NCI-H187 (cell line): ENCODE measurements at places on chromosomes 11 and 22.

DNA sequence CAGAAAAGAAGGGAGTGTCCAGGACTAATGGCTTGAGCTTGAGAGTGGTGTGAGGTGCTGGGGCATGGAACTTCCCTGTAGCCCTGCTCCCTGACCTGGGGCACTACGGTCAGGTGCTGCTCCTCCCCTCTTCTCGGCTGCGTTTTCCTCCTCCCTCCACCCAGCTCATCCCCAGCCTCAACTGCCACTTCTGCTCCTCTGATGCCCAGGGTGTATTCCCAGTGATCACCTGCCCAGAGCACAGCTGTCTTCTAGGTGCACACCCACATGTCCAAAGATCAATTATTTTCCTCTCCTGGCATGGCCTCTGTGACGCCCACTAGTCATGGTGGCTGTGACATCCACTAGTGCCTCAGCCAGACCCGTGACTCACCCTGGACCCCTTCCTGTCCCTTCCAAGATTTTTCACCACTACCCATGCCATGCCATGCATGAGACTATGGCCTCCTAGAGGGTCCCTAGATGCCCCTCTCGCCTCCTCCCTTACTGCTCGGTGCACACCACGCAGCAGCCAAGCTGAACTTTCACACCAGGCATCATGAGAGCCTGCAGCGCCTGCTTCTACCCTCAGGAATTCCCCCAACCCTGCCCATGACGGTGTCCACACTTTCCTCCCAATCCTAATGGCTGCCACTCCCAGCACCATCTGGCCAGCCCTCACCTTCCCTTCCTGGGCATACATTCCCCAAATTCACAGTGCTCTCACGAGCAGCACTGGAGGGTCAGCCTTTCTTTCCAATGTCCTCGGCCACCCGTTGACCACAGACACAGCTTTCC, 1.9 kb downstream of the P2RX6 start:
- DNase-seq, result no peak

GRCh38 chr11:12712132-12712531, 37.9 kb downstream of the TEAD1 start:
- DNase-seq, result no peak

GRCh38 chr11:57568330-57568766, 876 bp upstream of the UBE2L6 start:
- DNase-seq, result peak; percentile 36

- DNase-seq, result no peak
Measured at GRCh38 chr11:130214861-130215530, 55.4 kb downstream of the ST14 start.

DNA sequence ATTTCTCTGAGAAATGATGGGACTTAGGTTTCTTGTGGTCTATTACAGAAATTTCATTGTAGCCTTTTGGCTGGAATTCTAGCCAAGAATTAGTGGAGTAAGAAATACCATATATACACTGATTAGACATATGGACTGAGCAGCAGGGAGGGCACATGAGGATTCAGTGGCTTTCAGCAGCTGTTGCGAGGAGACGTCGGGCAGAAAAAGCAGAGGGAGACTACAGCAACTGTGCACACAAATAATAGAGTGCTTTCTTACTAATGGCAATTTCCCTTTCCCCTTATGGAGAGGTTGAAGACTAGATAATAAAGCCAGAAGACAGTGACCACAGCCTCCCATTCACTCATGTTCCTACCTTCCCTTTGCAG, 35.4 kb upstream of the CCDC34 start:
- no peak for DNase-seq

DNA sequence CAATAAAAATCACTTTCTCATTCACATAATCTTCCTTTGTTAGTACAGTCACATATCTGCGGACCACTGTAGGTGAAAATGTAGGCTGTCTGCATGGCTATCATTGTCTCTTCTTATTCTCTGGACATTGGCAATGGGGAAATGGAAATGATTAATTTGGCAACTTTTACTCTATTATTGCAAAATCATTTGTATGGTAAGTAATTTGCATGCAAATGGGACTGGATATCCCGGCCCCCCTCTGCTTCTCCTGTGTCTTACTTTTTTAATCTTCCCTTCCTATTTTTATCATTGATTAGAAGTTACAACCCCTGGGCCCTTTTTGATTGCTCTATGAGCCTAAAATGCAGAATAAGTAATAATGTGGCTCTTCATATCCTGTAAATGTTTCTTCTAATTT, 6.0 kb downstream of the GRK3 start:
- DNase-seq, result no peak

GRCh38 chr11:65477149-65477965, 21.5 kb upstream of the MALAT1 start:
- peak; percentile 82 for DNase-seq

DNA sequence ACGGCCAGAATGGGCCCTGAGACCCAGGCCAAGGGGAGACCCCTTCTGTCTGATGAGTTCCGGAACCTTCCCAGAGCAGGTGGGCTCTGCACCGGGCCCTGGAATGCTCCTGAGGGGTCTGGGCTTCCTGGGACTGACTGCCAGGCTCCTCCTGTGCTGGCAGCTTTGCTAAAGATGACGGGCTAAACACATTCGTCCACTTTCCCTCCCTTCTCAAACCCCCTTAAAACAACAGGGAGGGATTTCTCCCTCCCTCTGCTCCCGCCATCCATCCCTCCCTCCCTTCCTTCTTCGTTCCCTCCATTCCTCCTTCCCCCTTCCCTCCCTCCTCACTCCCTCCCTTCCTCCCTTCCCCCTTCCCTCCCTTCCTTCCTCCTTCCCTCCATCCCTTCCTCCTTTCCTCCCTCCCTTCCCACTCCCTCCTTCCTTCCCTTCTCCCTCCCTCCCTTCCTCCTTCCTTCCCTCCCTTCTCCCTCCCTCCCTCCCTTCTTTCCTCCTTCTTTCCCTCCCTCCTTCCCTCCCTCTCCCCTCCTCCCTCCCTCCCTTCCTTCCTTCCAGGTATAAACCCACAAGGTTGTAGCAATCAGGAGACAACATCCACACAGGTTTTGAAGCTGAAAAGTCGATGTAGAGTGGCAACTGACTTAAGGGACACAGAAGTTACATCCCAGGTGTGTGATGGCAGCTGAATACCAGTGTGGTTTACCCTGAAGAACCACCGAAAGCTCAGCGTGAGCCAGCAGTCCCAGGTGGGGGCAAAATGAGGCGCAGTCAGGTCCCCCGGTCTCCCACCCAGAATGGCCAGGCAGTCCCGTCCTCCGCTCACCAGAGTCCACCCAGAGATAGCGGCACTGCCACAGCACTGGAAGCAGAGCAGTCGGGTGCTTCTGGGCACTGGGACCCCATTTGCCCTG, 18.8 kb upstream of the MGAT3 start:
- DNase-seq, result no peak

DNA sequence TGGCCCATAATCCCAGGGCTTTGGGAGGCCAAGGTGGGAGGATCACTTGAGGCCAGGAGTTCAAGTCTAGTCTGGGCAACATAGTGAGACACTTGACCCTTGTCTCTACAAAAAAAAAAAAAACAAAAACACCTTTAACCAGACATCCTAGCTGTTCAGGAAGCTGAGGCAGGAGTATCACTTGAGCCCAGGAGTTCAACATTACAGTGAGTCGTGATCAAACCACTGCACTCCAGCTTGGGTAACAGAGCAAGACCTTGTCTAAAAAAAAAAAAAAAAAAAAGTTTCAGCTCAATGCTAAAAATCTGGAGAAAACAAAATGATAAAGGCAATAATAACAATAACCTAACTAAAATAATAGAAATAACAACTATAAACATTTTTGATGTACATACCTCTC, 22.6 kb upstream of the APLP2 start:
- DNase-seq, result no peak

- DNase-seq, result no peak
Measured at GRCh38 chr11:31127290-31127689, 242.2 kb downstream of the DCDC1 start.

GRCh38 chr11:64269540-64270220, 14.8 kb downstream of the BAD start:
- peak; percentile 97 for DNase-seq

- DNase-seq, result no peak
Measured at GRCh38 chr22:42184852-42185251, 54.2 kb upstream of the CYP2D6 start.

DNA sequence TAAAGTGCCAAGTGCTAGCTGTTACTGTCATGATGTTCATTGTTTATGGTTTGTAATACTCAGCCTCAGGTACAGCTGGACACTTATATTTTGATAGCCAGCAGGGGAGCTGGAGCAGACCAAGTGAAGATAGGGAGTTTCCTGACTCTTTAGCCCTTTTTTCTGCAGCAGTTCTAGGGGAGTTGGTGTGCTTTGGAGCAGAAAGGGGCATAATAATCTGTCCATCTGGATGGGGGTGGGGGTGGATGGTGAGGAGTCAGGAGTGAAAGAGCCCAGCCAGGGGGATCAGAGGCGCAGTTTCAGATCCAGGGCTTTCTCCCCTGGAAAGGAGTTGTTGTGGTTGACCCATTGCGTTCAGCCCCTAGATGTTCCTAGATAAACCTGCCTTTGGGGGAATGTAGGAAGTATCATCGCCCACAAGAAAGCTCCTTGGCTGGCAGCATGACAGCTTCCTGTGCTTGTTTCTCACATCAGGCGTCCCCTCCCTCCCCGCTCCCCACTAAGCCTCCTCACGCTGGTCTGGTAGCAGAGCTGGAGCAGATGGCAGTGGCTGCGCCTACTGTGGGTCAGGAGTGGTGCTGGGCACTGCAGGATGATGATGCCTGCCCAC, 41.9 kb downstream of the MED15 start:
- no peak for DNase-seq

DNA sequence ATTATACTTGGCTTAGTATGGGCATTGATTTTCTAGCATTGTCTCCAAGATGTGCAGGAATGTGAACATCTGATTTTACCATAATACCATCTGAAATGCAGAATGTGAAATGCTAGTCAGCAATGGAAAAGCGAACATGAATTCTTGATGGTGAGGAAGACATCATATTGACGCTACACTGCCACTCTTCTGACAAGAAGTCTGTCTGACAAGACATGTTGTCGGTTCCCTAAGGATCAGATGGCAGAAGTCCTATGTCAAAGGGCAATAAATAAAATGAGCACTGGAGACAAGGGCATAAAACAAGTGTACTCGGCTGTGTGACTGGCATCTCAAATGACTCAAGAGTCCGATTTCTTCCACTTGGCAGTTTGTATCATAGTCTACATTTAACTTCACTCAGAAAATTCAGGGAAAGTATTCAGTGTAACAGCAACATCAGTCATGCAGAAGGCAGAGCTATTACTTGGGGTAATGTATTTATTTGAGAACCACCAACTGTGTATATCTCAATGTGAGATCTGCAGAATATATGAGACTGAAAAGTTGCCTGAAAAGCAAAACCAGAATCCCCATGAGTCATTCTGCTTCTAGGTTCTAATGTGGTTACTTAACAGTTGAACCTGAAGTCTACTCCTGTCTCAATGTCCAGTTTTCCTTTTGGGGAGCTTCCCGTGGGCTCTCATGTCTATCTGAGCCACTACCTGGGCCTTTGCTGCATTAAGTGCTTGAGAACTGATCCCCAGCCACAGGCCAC, 51.5 kb downstream of the SLC17A6 start:
- DNase-seq, result no peak

GRCh38 chr11:129636926-129637325, 178.7 kb upstream of the TMEM45B start:
- DNase-seq, result no peak

DNA sequence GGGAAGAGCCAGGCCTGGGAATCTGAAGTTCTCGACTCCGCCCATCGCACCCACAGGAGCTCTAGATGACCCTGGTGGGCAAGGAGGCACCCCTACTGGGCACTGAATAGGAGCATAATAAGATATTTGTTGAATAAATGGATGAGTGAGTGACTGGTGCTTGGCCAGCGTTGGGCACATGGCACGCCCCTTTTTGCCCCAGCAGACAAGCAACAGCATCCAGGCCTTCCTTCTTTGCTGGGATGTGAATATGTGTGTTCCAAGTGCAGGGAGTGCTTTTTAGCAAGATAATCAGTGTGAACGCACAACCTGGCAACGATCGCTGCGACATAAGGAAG, 443 bp upstream of the CELF1 start:
- DNase-seq, result peak; percentile 92

GRCh38 chr11:72836111-72836510, 21.9 kb downstream of the ATG16L2 start:
- no peak for DNase-seq

DNA sequence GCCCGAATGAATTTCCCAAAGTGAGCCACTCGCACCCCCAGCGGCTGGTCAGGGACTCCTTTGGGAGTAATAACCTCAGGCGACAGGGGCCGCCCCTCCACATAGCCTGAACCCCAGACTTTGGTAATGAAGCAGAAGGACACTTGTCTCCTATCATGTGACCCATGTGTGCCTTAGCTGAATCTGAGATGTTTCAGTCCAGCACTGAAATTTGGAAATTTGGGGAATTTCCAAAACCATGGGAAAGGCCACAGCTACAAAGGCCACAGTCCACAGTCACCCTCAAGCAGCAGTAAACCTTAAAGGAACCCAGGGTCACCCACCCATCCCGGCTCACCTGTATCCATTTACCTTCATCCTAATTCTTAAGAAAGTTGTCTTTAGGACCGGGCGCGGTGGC, 51.4 kb upstream of the FADD start:
- no peak for DNase-seq

DNA sequence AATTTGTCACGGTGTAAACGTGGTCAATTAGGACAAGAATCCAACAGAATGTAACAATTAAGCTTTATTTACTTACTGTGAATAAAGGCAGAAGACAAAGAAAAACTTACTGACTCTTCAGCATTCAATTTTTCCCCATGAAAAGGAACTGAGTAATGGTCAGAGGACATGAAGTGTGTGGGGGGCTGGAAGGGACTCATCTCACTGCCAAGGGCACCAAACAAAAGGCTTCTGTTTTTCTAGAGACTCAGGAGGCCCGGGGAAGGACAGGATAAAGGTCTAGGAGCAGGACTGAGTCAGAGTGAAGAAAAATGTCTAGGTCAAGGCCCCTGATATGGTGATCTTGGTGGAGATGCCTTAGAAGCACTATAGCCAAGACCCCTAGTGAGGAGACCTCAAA, 564.2 kb upstream of the ANO5 start:
- DNase-seq, result no peak

- DNase-seq, result no peak
Measured at GRCh38 chr11:26202754-26203153, 129.2 kb upstream of the ANO3 start.

- DNase-seq, result no peak
Measured at GRCh38 chr11:69870766-69871165, 51.5 kb upstream of the FGF3 start.

DNA sequence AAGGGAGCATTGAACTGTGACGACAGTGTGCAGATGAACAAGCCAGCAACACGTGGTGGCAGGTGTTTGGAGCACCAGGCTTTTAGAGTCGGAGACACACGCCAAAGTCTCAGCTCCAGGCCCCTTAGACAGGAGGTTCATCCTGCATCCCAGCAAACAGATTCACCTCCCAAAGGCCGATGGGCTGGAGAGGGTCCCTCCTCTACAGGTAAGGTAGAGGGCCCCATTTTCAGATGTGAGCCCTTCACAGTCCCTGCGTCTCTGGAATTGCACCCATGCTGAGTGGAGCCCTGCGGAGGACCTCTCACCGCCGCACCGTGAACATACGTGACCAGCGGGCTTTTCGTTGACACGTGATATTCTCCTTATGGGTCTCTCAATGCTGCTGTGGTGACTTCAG, 109.0 kb upstream of the B3GAT1 start:
- peak; percentile 44 for DNase-seq
